ENCODE measurements at places on chromosomes 1 and 21. TPM values are rescaled to one million over a fixed set of nuclear protein-coding genes. Genes with fewer than 3 reads are reported as not detected.
A peak's percentile ranks its signal among the peaks of the same experiment; 100 is the strongest.

- DNase-seq = no peak
These were observed 2.5 kb upstream of the ST3GAL3 start for GRCh38 chr1:43704838-43705237.

DNA sequence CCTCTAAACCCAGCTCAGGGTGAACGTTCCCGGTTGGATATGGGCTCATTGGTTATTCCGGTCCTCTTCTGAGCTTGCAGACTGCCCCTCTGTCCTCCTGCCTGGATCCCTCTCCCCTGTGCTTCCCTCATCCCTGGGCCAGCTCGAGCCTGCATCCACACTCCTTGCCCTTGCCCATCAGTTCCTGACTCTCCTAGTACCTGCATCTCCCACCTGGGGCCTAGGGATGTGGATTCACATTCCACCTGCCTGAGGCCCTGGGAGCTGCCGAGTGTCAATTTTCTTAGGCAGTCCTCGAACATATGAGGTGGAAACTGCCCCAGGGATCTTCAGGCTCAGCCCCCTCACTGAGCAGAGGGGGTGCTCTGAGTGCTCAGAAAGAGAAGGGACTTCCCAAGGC, 252.2 kb downstream of the GRIK3 start:
- DNase-seq = no peak

DNA sequence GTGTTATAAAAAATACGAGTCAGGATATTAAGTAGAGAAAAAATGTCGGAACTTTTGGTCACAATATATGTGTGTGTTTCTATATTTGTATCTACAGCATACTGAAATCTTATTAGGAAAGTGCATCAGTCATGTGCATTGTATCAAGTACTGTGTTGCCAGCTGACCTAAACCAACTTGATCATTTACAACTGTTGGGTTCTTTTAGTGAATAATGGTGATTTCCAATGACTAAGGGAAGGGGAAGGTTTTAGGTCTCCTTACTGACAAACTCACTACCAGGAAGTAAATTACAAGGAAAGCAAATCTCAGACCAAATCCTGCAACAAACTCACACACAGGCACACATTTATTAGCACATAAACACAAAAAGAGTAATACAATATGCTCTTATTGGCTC, 142.7 kb downstream of the TSEN15 start:
- no peak for DNase-seq

The PPFIA4 gene
- total RNA-seq = 7.3 TPM

The CAPN8 gene
- 102 TPM for total RNA-seq

The SPRR2B gene
- not detected for total RNA-seq

DNA sequence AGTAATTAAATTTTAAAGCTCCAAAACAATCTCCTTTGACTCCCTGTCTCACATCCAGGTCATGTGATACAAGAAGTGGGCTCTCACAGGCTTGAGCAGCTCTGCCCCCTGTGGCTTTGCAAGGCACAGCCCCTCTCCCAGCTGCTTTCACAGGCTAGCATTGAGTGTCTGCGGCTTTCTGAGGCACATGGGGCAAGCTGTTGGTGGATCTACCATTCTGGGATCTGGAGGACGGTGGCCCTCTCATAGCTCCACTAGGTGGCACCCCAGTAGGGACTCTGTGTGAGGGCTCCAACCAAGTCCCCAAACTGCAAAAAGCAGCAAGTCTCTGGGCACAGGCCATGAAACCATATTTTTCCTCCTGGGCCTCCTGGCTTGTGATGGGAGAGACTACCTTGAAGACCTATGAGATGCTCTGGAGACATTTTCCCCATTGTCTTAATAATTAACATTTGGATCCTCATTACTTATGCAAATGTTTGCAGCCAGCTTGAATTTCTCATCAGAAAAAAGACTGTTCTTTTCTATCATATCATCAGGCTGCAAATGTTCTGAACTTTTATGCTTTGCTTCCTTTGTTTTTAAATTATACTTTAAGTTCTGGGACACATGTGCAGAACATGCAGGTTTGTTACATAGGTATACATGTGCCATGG, 554.1 kb upstream of the OLFM3 start:
- no peak for DNase-seq

DNA sequence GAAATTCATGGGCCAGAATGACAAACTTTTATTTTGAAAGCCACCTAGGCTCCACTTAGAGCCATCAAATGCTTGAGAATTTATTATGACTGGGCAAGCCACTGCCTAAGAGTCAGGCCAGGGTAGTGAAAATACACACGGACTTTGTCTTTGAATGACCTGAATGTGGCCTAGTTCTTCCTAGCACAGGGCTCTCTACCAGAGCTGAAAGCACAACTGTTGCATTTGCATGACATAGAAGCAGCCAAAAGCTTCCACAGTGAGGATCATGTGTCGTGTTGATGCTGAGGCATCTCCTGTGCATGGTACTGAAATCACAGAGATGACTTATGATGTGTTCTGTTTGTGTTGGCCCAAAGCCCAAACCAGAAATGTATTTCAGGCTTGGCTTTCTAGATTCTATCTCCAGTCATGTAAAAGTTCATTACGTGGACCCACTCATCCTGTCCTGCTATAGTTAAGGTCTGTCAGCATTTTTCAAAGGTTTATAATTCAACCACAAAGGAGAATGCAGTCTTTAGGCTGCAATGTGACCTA, 164.0 kb upstream of the UBE2U start:
- DNase-seq = peak; percentile 25

The HMGCS2 gene
- total RNA-seq = 271 TPM

DNA sequence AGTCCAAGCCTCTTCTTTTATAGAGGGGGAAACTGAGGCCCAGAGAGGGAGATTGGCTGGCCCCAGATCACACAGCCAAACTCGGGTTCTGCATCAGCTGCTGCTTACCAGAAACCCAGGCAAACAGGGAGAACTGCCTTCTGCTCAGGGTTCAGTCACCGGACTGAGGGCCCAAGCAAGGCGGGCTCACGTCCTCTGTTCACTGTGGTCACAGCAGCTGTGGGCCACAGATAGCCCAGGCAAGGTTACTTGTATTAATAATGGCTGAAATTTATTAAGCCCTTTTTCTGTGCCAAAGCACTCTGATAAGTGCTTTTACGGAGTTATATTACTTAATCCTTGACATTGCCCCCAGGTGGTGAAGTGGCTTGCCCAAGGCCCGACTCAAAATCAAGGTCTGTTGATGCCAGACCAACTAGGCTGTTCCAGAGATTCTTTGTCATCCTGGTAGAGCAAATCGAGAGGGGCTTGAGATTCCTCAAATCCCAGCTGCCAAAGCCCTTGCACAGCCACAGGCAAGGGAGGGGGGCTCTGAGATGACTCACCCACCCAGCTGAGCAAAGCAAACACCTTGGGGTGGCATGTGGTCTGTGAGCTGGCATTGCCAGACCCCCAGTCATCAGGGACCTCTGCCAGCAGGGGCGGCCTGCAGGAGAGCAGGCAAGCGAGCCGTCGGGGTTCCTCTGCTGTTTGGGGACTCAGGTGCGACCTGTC, 36.5 kb downstream of the EPHB2 start:
- no peak for DNase-seq

The TLR5 gene
- 3.0 TPM for total RNA-seq

The CXADR gene
- 93.9 TPM for total RNA-seq
